ENCODE measurements at places on chromosomes 11 and 22.
A peak's percentile ranks its signal among the peaks of the same experiment; 100 is the strongest.

- DNase-seq, result no peak
These were observed 1.4 kb upstream of the MUC2 start for GRCh38 chr11:1073261-1073724.

GRCh38 chr11:126601136-126601535 is 245.7 kb downstream of the ST3GAL4 start:
- DNase-seq, result no peak

- no peak for DNase-seq
These were observed 937 bp upstream of the FAM168A start for GRCh38 chr11:73598719-73599379.

- no peak for DNase-seq
These were observed 102.3 kb upstream of the CD44 start for GRCh38 chr11:35036639-35037038.

GRCh38 chr11:113487622-113488021 is 12.4 kb upstream of the DRD2 start:
- DNase-seq, result no peak

GRCh38 chr11:5791165-5791564 is at the start of gene OR52N1:
Gene OR52N1, minus strand, starts transcription at chr11:5791265. Its CDS starts 2,449 bp downstream, at chr11:5788816.
- DNase-seq, result no peak

GRCh38 chr22:41075946-41076345 is 16.4 kb upstream of the EP300 start:
- DNase-seq, result no peak

- DNase-seq, result peak; percentile 47
These were observed 38.7 kb upstream of the TTC36 start for GRCh38 chr11:118488480-118489109.

GRCh38 chr11:65473278-65473860 is 25.5 kb upstream of the MALAT1 start:
- DNase-seq, result no peak

DNA sequence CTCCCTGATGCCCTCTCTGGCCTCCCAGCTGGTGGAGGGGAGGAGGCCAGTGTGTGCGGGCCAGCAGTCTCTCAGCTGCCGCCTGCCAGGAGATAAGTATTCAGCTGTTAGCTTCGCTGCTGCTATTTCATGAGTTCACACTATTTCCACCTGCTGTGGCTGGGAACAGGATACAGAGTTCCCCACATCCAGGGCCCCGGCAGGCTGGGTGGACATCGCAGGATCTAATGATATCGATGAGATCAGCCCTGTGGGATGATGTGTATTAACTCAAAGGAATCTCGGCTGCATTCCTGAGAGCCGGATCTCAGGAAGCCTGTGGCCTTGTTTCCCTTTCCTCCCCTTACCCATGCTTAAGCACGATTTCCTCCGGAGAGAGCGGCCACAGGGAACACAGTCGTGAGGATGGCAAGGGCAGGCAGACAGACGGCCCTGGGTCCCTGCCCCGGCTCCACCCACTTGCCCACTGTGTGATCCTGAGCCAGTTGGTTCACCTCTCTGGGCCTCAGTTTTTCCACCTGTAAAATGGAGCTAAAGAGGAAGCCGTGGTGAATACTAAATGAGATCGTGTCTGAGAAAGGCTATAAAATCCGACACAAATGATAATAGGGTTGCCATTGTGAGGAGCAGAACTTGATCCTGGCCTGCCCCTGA is 6.5 kb upstream of the PVALB start:
- no peak for DNase-seq

- DNase-seq, result no peak
These were observed 756.6 kb upstream of the API5 start for GRCh38 chr11:42555190-42555589.

GRCh38 chr11:74002832-74003231 is 6.1 kb downstream of the UCP3 start:
- DNase-seq, result no peak

- no peak for DNase-seq
These were observed 8.7 kb upstream of the B4GALNT4 start for GRCh38 chr11:360326-361280.
